CD4-positive, alpha-beta memory T cell (primary cell): ENCODE measurements at places on chromosomes 6 and 20. TPM values are rescaled to one million over a fixed set of nuclear protein-coding genes. Genes with fewer than 3 reads are reported as not detected.

DNA sequence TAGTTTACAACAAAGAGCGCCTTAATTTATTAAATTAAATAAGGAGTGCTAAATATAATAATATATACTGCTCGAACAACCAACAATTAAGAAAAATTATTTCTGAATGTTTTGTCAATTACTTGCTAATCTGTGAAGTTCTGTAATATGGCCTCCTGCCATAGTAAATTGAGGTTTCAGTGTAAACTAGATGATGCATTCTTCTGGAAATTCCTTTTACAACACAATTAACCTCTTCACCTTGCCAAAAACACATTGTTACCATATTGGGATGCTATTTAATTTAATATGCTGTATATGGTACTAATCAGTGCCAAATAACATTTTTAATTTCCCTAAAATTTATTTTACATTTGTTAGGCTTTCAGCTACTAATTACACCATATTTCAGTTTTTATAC is 808.4 kb upstream of the CITED2 start:
- no peaks in the 10 kb centered on the region for H3K27me3 ChIP-seq
- DNase-seq: no peak
- no peak overlapping the region for H3K4me3 ChIP-seq
- H3K36me3 ChIP-seq: no peaks in the 10 kb centered on the region

- no peak overlapping the region for H3K27ac ChIP-seq
- no peak for DNase-seq
- H3K4me3 ChIP-seq: no peak overlapping the region
- H3K4me1 ChIP-seq: no peaks in the 10 kb centered on the region
- H3K27me3 ChIP-seq: no peaks in the 10 kb centered on the region
- H3K36me3 ChIP-seq: no peaks in the 10 kb centered on the region
These were observed 44.1 kb downstream of the ELOVL2 start for GRCh38 chr6:10999994-11000393.

DNA sequence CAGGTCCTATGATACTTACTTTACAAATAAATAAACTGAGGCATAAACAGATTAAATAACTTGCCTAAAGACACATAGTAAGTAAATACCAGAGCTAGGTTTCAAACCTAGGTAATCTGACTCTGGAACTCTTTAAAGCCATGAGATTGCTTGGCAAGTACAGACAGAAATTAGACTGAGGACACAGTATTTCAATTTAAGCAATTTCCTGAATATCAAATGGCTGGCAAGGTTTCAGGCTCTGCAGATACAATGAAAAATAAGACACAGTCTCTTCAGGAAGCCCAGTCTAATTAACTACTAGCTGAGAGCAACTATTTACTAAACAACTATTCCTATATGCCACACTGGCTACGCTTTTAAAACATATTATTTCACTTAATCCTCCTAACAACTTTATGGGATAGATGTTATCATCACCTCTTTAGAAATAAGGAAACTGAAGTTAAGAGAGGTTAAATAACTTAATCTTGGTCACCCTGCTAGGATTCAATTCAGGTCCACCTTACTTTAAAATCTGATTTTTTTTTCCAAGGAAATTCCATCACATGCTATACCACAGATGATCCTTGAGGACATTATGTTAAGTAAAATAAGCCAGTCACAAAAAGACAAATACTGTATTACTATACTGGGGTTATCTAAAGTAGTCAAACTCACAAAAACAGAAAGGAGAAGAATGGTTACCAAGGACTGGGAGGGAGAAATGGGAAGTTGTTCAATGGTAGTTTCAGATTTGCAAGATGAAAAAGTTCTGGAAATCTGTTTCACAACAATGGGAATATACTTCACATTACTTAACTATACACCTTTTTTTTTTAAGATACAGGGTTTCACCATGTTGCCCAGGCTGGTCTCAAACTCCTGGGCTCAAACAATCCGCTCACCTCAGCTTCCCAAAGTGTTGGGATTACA is 4.1 kb downstream of the TRPC4AP start:
- DNase-seq: no peak
- H3K36me3 ChIP-seq: no peaks in the 10 kb centered on the region
- H3K4me3 ChIP-seq: no peak overlapping the region
- H3K27ac ChIP-seq: no peak overlapping the region
- H3K4me1 ChIP-seq: peaks cover 60% of the 10 kb centered on the region

- no peak for DNase-seq
- no peaks in the 10 kb centered on the region for H3K27me3 ChIP-seq
- no peaks in the 10 kb centered on the region for H3K36me3 ChIP-seq
- no peak overlapping the region for H3K4me3 ChIP-seq
- peaks cover 32% of the 10 kb centered on the region for H3K4me1 ChIP-seq
- no peak overlapping the region for H3K27ac ChIP-seq
These were observed 17.3 kb downstream of the FARS2 start for GRCh38 chr6:5278565-5279120.

DNA sequence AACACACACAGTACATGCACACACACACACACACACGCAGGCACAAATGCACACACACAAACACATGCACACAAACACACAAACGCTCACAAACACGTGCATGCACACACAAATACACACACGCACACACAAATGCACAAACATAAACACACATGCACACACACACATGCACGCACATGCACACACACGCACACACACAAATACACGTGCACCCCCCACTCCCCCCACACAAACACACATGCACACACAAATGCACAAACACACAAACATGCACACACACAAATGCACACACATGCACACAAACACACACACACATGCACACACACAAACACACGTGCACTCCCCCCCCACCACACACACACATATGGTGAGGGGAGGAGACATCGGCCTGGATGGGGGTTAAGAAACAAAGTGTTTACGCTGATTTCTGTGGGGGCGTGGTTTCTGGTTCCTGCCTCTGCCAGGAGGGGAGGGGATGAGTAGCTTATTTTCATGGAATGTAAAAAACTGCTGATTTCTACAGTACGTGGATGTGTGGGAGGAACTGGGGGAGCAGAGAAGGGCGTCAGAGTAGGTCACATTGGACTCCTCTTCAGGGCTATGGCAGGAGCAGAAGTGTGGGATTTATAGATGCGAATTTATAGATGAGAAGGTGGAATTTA is 607.2 kb downstream of the QKI start:
- no peaks in the 10 kb centered on the region for H3K27me3 ChIP-seq
- DNase-seq: no peak

The NHLRC1 gene
- 1.7 TPM for polyA plus RNA-seq

The LHFPL5 gene
- not detected for polyA plus RNA-seq

The SLC17A1 gene
- polyA plus RNA-seq: not detected

The RNF144B gene
- 0.93 TPM for polyA plus RNA-seq
